ENCODE measurements at places on chromosomes 13 and 19.

DNA sequence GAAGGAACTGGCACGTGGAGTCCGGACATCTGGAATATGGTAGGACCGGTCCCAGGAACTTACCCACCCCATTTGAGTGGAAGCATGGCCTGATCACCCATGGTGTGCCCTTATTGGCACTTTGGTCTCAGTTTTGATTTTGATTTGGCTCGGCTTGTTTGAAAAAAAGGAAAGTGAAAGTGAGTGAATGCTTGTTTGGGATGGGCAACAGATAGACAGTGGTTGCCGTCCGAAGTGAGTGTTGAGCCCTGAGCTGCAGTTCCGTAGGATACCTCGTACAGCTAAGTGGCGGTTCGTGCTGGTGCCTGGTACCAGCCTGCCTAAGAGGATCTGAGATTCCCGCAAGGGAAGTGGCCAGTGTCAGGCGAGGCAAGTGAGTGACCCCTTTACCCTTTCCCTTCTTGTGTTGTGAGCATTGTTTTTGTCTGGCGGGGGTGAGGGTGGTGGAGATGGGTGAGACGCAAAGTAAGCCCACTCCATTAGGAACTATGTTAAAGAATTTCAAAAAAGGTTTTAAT is 605.8 kb downstream of the UQCRFS1 start:
- no peak for DNase-seq

DNA sequence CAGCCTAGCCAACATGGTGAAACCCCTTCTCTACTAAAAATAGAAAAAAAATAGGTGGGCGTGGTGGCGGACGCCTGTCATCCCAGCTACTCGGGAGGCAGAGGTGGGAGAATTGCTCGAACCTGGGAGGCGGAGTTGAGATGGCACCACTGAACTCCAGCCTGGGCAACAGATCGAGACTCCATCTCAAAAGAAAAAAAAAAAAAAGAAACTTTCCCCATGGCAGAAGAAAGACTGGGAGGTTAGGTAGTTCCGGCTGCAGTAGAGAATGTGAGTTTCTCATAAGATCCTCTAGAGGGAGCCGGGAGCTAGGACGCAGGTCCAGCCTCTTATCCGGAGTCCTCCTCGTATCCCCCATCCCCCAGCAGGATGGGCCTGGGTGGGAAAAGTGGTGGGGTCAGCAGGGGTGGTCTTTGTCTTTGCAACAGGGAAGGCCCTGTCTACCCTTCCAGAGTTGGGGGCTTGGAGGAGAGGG is 13.2 kb upstream of the CREB3L3 start:
- DNase-seq = no peak

DNA sequence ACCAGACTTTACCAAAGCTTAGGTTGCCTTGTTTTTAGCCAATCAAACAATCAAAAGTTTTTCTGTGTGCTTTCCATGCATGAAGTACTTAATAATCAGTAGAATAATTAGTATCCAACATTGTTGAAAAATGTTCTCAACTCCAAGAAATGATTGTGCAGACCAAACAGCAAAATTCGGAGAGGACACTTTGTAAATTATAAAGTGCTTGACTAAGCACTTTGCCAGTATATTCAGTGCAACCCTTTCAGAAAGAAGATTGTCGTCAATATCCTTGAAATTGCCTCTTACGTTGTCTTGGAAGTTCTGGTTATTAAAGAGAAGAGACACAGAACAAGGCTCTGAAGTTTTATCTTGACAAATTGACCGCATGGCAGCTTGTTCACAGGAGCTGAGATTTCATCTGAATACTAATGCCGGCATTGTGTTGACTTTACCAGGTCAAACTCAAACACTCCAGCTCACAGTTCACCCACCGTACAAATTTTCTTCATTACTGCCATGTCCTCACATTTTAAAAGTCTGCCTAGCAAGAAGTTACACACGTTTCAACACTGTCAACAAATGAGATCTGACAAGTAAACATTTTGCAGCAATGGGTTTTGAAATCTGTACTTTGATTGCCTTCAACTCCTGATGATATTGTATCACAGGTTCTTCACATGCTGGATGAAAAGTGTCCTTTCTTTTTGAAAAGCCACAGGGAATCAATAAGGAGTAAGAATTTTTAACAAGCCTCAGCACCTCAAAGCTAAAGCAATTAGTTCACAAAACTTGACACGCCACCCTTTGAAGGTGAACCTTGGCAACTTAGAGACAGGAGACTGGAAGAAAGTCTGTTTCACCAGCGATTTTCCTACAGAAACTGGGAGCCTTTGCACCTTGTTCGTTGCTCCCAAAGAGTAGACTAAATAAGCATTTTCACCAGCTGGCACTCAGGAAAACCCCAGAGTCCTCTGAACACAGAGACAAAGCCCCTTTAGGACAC is 150.9 kb downstream of the RFC3 start:
- DNase-seq = no peak

GRCh38 chr19:41993612-41994483 is at the start of gene ATP1A3:
TSS of gene ATP1A3 (minus strand) at chr19:41994230. CDS start at chr19:41994076, 154 bp downstream.
- peak; percentile 14 for DNase-seq

DNA sequence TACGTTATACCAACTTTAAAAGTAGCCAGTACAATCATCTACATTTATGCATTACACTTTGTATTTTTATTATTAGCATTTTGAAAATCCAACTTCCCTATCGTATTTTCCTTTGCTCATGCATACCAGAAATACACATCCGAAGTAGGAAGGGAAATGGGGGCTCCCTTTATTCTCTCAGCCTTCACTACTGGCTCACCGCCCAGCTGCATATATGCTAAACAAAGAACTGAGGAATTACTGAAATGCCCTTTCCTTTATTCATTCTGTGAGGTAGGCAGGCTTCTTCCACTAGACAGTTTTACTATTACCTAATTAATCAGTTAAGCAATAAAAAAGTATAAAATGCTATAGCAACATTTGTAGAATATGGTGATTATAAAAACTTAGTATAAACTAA is 291.6 kb downstream of the KLF12 start:
- DNase-seq = no peak

DNA sequence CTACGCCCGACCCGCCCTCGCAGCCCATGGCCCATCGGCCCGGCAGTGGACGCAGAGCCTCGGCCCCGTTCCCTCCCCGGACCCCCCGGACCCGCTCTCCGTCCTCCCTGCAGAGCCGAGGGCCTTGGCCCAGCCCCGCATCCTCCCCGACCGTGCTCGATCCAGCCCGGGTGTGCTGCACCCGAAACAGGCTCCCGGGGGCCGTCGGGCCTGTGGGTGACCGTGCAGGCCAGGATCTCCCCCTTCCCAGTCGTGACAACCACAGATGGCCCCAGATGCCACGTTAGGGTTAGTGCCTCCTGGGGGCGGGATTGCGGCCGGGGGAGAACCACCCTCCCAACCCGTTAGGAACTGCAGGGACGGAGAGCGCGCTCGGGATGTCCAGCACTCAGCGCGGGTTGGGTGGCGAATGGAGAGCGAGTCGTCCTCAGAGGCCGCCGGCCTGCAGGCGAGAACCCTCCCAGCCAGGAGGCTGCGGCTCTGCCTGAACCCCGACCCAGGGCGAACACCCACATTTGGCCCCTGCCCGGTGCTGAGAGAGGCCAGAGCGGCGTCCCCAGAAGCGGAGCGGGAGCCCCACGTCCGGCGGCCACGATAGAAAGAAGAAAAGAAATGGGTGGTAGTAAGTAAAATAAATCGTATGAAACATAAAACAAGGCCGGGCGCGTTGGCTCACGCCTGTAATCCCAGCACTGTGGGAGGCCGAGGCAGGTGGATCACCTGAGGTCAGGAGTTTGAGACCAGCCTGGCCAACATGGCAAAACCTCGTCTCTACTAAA is 6.7 kb upstream of the MADCAM1 start:
- DNase-seq = no peak

DNA sequence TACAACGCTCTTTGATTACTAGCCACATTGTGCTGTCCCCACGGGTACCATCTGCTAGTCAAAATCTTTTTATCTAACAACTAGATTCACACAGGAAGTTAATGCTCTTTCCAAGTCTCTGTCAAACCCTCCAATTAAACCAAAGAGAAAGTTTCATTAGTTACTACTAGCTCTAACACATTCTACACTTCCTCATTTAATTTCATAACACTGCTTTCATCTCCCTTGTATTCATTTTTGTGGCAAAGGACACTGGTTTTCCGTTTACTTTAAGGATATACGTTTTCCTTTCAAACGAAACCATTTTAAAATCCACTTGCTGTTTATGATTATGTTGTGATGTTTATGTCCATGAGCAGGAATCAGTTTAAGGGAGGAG is 5.3 kb downstream of the DYRK1B start:
- no peak for DNase-seq

DNA sequence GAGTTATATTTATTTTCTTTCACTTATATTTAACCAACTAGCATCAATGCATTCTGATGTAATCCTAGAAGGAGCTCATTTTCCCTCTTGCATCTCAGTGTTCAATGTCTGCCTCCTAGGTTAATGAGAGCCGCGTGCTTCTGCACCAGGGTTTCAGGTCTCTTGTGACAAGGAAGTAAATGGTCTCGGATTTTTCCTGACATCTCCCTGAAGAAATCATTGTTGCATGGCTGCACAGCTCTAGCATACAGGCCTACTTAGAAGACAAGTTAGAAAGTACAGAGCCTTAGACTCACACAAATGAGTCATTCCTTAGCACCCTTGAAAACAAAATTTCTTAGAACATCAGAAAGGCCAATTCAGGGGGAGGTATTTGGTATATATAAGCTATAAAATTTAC is 57.2 kb upstream of the KLF12 start:
- DNase-seq = no peak

GRCh38 chr19:16715611-16716010 is 4.0 kb upstream of the NWD1 start:
- DNase-seq = no peak

DNA sequence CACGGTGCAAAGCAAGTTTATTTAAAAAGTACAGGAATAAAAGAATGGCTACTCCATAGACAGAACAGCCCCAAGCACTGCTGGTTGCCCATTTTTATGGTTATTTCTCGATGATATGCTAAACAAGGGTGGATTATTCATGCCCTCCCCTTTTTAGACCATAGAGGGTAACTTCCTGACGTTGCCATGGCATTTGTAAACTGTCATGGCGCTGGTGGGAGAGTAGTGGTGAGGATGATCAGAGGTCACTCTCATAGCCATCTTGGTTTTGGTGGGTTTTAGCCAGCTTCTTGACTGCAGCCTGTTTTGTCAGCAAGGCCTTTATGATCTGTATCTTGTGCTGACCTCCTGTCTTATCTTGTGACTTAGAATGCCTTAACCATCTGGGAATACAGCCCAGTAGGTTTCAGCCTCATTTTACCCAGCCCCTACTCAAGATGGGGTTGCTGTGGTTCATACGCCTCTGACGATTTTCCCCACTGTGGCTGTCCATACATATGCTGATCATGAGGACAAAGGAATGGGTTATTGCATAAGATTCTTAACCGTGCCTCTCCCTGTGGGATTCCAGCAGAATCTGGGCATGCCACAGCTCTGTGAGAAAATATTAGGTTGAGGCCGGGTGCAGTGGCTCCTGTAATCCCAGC is 36.9 kb upstream of the ZNF507 start:
- DNase-seq = no peak

DNA sequence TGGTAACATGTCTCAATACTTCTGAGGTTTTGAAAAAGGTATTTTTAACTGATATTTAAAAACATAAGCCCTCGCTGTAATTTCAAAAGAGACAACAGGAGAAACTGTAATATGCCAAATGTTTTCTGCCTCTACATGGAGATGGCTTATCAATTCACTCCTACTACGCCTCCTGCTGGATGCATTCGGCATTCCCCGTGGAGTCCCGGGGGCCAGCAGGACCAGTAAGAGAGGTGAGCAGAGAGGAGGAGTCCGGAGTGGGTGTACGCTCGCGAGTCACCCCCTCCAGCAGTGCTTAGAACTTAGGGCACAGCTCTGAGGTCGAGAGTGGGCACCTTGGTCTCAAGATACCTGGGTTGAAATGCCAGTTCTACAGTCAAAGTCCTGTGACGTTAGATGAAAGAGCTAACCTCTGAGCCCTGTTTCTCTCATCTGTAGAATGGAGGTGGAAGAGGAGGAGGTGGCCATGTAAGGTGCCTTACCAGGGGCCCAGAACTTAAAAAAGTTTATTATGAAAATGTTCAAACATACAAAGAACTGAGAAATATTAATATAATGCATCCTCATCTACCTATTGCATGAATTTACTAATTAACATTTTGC is 110.2 kb downstream of the STK24 start:
- DNase-seq = no peak

DNA sequence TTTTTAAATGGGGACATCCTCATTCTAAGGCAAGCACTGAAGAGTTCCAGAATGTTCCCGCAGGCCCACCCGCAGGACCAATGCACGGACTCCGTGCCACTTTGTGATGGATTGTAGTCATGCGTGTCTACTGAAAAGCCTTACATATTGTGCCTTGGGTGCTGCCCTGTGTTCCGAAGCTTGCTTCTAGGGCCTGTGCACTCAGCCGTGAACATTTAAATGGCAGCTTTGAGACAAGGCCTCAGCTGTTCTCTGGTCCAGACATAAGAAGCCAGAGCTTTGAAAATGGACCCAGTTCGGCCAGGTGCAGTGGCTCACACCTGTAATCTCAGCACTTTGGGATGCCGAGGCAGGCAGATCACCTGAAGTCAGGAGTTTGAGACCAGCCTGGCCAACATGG is 75.3 kb upstream of the CACNA1A start:
- DNase-seq = no peak

GRCh38 chr13:111186305-111186935 is 71.3 kb downstream of the ARHGEF7 start:
- no peak for DNase-seq

DNA sequence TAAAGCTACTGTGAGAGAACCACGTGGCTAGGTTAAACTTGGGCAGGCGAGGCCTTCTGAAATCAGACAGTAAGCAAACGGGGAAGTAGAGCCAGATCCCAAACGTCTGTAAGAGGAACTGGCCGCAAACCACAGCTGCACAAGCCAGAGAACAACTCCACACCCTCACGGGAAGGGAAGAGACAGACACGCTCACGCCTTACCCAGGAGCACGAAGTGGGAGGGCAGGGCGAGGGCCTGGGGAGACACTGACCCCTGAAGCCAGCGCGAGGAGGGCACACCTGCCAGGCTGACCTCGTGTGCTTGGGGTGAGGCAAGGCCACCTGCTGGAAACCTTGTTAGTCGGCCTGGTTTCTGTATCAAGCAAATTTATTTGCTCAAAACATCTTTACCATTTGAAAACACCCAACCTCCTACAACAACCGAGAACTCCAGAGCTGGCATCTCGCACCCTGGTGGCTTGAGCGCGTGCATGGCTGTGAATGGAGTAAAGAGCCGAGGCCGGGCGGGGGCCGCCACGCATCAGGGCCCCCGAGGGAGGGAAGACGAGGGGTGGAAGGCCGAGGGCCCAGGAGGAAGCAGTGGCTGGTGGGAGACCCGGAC is 7.3 kb downstream of the POLR2E start:
- no peak for DNase-seq

DNA sequence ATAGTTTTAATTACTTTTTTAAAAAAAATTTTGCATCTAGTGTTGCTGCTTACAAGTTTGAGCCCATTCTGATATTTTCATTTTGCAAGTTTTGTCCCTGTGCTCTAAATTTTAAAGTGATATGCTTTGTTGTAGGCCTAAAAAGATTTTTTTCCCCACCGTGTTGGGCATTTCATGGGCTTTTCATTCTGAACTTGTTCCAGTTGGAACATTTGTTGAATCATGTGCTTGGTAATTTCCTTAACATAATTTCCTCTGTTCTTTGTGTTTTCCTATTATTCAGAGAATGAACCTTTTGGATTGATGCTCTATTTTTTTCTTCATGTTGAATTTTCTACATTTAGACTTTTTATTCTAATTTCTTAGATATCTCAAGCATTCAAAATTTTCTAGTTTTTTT is 206.4 kb upstream of the SPRY2 start:
- DNase-seq = no peak

- peak; percentile 86 for DNase-seq
Measured at GRCh38 chr19:36605101-36605876, at the start of gene ZNF382. TSS of gene ZNF382 (plus strand) at chr19:36605313. CDS start at chr19:36609915, 4,602 bp downstream.

Data from stimulated activated CD4-positive, alpha-beta T cell treated with anti-CD3 and anti-CD28 coated beads, Interleukin-15, amount 100 ng/mL, for 48 hours (primary cell).